LHCN-M2 (cell line): ENCODE measurements at places on chromosomes 7 and 10. TPM values are rescaled to one million over a fixed set of nuclear protein-coding genes. Genes with fewer than 3 reads are reported as not detected.
A peak's percentile ranks its signal among the peaks of the same experiment; 100 is the strongest.

VPS26A gene
- 31.2 and 54.3 TPM in 2 replicates for total RNA-seq

PARD3 gene
- total RNA-seq, result 41.5 and 51.7 TPM in 2 replicates

MYL10 gene
- 0.34 TPM in 1 of 2 replicates, not detected in the other for total RNA-seq

DNA sequence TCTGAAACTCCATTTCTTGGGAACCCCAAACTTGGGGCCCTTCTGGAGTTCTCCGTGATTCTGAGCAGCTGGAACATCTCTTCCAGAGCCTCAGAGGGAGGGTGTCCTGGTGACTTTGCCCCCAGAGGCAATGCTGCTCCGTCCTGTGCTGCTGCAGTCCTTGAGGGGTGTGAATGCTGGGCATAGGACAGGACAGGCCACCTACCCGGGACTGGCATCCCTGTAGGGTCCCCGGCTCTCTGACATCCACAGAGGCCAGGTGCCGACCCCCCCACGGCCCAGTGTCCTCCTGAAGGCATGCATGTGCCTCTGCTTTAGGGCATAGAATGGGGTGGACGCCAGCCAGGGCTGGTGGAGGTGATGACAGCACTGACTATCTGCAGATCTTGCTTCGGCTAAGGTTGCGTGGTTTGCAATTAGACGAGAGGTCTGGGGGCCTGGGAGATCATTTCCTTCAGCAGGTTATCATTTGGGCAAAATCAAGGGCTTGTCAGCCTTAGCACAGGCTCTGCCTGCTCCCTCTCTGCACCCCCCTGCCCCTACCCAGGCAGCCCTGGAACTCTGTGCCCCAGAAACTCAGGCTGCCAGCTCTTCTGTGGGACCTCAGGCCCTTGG is 136.9 kb upstream of the GPR26 start:
- DNase-seq, result no peak

GRCh38 chr10:59970396-59971368 is 64.3 kb upstream of the CCDC6 start:
- DNase-seq, result no peak

GRCh38 chr10:102802920-102803534 is 34.2 kb downstream of the CYP17A1 start:
- peak; percentile 94 for DNase-seq

- DNase-seq, result no peak
Observed at GRCh38 chr7:45686441-45687184, 112.4 kb downstream of the ADCY1 start.
